ENCODE measurements at places on chromosomes 3 and 15.

GRCh38 chr3:124599779-124600693 is 130.2 kb upstream of the UMPS start:
- DNase-seq, result no peak

DNA sequence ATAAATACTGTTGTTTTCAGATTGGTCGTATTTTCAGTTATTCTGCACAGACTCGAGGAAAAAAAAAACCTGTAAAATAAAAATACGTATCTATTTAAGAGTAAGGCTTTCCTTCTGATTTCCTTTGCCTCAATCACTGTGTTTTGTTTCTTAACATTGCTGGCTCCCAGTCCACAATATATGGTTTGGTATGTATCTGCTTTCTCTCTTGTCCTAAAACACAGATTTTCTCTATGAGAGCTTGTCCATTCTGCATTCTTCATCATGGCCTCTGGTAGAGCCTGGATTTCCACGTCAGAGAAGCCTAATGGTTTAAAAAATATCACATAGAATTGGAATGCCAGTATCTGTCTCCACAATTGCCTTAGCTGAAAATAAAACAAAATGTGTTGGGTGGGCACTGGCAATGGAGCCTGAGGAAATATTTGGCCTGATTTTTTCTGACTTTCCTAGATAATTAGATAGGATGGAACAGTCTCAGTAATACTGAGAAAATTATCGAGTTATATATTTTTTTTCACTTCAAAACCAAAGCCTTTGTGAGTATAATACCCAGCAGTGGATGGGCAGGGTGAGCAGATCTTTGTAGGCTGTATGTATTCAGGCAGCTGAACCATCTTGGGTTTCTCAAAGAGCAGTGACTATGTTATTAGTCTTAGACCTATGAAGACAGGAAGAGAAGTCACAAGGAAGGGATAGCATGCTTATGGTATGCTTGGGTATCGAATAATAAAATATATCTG is 1.9 kb downstream of the CD200 start:
- DNase-seq, result no peak

GRCh38 chr15:89442671-89443307 is 53.6 kb downstream of the RHCG start:
- DNase-seq, result peak; percentile 96

DNA sequence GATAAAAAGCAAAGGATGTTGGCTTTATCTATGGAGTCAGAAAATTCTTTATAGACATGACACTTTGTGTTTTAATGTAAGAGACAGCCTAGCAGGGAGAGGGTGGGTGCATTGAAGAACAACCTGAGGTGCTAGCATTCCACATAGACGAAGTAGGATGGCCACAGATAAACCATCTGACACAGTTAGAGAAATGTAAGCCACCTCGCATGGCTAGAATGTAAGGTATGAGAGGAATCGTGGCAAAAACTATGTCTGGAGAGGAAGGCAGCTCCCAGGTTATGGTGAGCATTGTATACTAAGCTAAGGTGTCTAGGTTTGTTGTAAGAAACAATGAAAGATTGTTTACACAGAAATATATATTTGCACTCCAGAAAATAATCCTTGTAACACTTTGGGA is 194.0 kb upstream of the SLITRK3 start:
- DNase-seq, result no peak

GRCh38 chr15:44490622-44491021 is 46.3 kb upstream of the EIF3J start:
- no peak for DNase-seq

DNA sequence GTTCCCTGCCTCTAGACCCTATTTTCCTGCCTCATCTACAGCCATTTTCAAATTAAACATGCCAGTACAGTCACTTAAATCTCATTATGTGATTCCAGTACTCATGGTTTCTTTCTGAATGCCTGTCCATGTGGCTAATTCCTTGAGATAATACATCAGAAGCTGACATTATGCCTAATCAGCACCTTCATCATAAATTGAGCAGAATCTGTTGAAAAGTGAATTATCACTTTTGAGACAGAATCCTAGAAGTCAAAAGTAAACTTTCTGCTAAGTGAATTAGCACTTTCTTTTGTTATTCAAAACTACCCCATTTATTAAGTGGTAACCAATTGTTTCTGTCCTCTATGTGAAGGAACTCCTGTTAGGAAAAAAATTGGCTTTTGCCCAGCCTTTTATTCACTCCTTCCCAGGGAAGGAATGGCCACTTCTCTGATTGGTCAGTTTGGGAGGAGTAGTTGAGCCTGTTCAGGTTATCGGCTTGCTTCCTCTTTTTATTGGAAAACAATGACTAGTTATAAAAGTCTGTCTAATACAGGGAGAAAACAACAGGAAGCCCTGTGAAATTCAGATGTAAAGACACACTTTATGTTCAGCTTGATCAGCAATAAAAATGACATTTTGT is 40.5 kb downstream of the OSTN start:
- DNase-seq, result no peak

- no peak for DNase-seq
Observed at GRCh38 chr3:111548756-111549155, 6.8 kb downstream of the CD96 start.

GRCh38 chr3:129383292-129383860 is 45.1 kb downstream of the EFCAB12 start:
- DNase-seq, result peak; percentile 92

DNA sequence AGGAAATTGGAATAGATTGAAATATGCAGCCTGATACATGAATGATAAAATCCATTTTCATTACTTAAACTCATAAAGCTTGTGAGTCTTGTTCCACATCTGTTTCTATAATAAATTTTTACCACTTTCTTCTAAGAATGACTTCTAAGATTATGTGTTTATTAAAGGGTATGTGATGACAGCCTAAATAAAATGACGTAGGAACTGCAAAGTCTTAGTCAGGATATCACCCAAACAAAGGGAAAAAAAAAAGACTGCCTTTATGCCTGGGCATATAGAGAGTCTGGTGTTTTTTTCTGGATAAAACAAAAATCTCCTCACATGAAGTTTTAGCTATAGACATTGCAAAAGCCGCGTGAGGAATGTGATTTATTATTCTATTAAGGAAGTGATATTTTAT is 844.0 kb downstream of the DIPK2A start:
- no peak for DNase-seq

DNA sequence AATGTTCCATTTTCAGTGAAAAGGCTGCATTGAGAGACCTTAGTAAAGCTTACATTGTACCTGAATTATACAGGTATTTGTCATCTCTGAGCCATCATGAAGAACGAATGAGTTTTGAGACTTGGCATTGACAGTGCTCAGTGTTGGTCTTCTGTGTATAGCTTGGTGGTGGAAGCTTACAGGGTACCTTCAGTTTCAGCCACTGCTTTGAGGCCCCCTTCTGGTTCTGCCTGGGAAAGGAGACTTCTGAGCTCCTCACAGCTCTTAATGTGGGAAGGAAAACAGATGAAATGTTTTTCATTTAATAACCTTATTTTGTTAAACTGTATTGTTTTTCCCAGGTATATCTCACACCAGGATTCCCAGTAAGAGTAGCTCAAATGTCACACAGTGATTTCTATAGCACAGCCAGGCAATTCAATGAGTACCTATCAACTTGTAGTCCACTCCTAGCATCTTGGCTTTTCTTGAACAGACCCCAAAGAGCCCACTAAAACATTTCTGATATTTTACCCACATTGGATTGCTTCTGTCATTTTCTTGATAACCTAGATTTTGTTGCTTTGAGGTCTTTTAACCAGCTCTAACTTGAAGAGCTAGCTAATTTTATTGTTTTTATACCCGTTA is 5.6 kb downstream of the SERPINI1 start:
- DNase-seq, result peak; percentile 82

- DNase-seq, result no peak
Observed at GRCh38 chr3:158908187-158908734, 106.4 kb downstream of the MFSD1 start.

DNA sequence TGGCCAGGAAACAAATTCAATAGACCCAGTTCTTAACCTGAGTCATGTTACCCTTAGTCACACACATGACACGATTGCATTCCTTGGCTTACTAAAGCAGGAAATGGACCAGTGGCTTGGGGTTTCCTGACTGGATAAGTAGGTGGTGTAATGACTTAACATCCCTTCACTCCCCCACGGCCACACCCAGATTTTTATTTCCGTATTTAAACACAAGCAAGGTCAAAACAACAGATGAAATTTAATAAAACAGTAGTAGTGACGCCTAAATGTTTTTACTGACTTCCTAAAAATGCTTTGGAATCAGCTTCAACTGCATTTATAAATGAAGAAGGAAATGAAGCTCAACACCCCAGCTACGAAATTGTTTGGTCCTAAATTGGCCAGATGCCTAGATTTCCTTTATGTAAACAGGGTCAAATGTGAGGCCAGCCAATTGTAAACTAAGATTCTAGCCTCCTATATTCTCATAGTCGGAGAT is 324.3 kb downstream of the CHST2 start:
- DNase-seq, result no peak

DNA sequence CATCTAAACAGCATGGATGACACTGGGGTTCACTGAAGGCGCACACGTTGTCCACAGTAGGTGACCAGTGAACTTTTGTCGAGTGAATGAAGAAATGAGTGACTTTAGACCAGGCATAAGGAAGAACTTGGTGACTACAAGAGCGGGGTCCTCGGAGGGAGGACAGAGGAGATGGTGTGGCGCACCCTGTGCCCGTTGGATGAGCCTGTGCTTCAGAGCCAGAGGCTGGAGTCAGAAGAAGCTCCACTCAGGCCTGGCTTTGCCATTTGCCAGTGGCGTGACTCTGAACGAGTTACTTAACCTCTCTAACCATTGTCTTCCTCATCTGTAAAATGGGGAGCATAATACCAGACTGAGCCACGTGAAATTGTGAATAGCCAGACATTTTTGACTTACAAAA is 42.2 kb downstream of the MUC4 start:
- peak; percentile 17 for DNase-seq

- no peak for DNase-seq
Observed at GRCh38 chr3:82274897-82275296, 513.5 kb upstream of the GBE1 start.

DNA sequence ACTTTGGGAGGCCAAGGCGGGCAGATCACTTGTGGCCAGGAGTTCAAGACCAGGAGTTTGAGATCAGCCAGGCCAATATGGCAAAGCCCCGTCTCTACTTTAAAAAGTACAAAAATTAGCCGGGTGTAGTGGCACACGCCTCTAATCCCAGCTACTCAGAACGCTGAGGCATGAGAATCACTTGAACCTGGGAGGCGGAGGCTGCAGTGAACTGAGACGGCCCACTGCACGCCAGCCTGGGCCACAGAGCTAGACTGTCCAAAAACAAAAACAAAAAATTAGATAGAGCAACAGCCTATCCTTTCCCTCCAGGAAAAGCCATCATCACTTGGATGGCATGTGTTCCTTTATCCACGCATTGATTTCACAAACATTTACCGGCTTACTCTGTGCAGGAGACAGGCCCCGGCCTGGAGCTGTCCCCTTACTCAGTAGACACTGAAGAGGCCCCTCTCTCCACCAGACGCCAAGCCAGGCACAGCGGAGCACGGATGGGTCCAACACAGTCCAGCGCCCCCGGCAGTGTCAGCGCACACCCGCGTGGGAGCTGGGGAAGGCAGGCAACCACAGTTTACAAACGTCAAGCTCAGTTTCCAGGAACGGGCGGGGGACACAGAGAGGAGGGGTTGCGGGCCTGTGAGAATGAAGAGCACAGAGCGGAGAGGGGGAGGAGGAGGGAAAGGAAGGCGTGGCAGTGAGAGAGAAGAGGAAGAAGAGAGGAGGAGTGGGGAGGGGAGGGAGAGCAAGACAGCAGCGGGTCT is 3.1 kb downstream of the GP5 start:
- peak; percentile 79 for DNase-seq

- no peak for DNase-seq
Observed at GRCh38 chr15:30023798-30024295, 58.9 kb upstream of the GOLGA8J start.

DNA sequence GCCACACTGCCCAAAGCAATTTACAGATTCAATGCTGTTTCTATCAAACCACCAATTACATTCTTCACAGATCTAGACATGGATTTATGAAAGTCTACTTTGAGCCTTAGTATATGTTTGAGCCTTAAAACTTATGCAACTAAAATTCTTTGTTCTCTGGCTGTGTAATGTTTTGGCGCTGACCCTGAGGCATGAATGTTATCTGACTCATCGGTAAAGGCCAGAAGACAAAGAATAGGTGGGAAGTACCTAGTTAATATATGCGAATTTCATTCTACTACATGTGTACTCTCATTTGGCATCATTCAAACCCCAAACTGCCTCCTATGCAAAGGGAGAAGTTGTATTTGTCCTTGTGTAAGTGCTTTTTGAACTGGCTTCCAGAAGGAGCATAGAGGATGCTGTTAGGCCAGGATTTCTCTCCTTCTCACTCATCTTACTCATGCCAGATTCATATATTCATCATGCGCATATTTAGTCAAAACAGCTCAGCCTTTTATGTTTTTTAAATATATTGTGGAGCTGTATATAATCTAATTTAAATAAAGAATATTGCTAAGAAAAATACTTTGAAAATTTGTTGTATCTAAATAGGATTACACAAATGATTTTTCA is 204.2 kb downstream of the NFKBIZ start:
- no peak for DNase-seq

GRCh38 chr15:89531796-89532537 is 35.6 kb upstream of the RHCG start:
- no peak for DNase-seq

GRCh38 chr15:67907184-67907723 is 67.4 kb upstream of the RNU6-1 start:
- peak; percentile 4 for DNase-seq

DNA sequence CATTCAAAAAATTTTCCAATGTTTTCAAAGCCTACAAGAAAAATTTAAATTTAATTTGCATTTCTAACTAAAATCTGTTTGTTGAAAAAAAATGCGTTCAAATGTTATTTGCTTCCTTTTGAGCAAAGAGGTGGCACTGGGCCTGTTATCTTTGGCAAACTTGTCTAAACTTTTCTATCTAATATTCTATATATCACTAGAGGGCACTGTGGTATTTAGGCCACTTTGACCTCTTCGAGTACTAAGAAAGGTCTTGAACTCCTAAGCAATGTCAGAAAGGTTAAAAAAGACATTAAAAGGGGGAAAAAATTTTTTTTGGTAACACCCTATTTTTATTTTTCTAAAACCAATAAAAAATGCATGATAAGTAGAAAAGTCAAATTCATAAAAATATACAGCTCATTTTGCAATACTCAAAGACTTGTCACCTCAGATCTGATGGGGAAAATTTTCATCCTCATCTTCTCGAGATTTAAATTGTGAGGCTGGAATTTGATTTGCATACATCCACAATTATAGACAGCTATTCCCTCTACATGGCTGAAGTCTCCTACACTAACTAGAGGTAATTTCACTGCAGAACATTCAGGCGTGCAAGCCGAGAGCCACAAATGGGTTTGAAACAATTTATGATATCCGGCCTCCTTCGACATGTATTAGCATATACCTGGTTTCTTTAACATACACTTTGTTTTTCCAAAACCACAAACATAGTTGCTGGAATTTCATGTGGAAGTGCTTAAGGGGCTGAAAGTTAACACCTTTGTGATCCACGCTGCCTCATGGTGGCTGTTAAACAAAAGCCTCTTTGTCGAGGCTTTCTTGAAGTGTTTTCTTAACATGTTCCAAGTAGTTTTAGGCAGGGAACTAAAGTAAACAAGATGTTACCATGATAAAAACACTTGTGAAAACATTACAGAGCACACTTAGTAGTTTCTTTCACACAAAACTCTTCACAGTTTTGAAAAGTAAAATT is 576.4 kb downstream of the FOXP1 start:
- DNase-seq, result peak; percentile 62

GRCh38 chr3:197746801-197747237 is 2.9 kb upstream of the FYTTD1 start:
- no peak for DNase-seq

GRCh38 chr3:170606675-170607074 is 20.8 kb upstream of the SLC7A14 start:
- DNase-seq, result no peak

All from endodermal cell (in vitro differentiated cells).